Activated CD8-positive, alpha-beta memory T cell treated with anti-CD3 and anti-CD28 coated beads for 1 hour (primary cell): ENCODE measurements at places on chromosomes 7 and 10.

DNA sequence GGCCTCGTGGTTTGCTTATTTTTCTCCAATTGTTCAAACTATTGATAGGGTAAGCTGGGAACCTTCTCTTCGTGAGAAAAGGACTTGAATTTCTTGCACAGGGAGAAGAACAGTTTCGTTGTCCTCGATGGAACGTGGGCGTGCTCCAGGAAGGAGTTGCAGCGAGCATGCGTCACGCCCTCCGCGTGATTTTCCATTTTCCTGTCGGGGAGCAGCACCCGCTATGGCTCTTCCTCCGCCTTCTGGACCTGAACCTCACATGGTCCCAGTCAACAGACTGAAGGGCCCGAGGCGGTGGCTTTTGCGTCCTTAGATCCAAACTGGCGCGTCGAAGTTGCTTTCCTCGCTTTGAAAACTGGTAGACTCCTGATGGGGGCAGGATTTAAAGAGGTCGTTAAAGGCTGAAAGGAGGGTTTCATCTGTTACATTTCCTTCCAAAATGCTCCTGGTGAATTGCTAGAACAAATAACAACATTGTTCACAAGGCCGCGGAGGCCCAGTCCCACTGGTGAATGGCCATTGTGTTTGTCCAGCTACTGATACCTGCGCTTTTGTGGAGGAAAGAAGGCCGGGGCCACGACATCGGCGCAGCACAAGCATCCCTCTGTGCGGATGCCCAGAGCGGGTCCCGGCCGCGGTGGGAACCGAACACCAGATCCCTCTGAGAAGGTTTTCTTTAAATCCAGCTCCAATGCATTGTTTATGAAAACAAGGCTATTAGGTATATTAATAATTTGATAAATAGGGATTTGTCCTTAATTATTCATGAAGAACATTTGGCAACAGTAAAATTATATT lies 75.9 kb downstream of the EBF3 start:
- no peak for DNase-seq

DNA sequence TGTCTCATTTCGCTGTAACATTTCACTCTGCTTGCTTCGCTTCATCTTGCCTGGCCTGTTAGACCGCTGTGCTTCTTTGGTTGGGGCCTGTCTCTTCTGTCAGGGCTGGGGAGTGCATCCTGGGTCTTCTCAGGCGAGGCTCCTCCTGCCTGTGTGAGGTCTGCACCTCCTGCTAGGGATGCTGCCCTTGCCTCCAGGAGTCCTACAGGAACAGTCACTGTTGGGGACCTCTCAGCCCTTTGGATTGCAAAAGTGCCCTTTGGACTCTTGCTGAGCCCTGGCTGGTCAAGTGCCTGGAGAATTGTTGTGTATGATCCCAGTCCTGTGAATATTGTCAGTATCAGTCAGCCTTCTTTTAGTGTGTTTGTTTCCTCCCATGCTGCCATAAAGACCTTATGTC lies 84.1 kb downstream of the MDFIC start:
- DNase-seq, result no peak

DNA sequence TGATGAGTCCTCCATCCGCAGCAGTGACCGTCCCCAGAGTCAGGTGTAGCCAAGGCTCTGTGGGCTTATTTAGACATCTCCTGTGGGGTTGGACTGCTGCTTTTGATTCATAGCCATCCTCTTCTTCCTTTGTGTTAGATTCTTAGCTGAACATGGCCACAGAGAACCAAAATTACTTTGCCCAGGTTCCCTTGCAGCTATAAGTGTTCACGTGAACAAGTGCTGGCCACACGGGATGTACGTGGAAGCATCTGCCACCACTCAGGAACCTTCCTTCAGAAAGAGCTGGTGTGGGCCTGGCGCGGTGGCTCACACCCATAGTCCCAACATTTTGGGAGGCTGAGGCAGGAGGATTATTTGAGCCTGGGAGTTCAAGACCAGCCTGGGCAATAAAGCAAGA lies 49.1 kb downstream of the TMEM209 start:
- no peak for DNase-seq

GRCh38 chr7:94618126-94618525 lies 37.8 kb downstream of the SGCE start:
- no peak for DNase-seq

- DNase-seq, result no peak
Measured at GRCh38 chr10:103789771-103790201, 65.6 kb downstream of the SH3PXD2A start.

GRCh38 chr10:3069876-3070275 lies 2.5 kb downstream of the PFKP start:
- DNase-seq, result no peak

DNA sequence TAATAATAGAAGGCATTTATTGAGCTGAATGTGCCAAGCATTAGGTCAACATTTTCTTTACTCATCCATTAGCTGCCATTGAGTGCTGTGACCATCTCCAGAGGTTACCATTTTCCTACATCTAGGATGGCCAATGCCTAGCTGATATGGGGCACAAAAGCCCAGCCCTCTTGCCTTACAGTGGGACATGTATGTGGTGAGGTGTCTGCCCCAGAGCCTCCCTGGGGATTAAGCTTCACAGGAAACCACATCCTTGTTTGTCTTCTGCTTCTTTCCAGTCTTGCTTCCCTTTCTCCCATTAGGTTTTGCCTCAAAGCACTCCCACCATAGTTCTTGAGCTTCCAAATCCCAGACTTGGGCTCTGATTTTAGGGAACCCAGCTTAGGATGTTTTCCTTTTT lies 258.7 kb downstream of the SORCS3 start:
- no peak for DNase-seq

DNA sequence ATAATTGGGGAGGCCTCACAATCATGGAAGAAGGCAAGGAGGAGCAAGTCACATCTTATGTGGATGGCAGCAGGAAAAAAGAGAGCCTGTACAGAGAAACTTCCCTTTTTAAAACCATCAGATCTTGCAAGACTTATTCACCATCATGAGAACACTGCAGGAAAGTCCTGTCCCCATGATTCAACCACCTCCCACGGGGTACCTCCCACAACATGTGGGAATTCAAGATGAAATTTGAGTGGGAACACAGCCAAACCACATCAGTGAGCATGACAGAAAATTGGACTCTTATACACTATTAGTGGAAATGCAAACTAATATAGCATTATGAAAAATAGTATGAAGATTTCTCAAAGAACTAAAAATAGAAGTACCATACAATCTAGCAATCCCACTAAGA lies 271.2 kb downstream of the MAGI2 start:
- DNase-seq, result no peak

DNA sequence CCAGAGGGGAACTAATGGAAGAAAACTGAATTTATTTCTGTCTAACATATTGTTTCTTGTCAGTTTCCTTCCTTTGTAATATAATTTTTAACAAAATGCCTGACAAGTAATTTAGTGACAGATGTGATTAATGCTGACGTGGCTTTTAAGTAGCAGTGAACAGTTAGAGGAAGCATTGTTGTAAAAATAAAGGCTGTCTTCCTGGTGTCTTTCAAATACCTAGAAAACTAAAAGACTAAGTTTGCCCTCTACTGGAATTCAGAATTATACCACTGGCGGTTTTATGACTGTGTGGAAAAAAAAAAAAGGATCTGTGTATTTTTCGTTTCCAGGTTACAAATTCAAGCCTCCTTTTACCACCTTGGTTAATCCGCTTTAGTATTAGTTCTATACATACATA lies 217.1 kb upstream of the DPP6 start:
- no peak for DNase-seq

- no peak for DNase-seq
Measured at GRCh38 chr10:13272164-13272571, 27.7 kb downstream of the PHYH start.

DNA sequence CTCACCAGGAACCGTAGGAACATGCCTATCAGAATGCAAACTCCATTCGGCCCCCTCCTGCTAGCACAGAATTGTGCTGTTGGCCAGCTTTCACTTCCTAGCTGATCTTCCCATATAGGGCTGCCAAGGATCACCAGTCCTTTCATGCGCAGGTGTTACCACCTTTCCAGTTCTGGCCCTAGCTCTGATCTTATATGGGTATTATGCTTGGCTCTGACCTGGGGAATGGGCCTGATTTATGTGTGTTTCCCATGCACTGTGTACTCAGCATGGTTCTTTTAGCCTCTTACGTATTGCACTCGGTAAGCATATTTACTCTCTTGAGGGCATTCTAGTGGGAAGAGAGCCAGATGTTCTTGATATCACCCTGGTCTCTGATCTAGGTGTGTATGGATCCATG lies 11.1 kb downstream of the SLC35G1 start:
- DNase-seq, result no peak

DNA sequence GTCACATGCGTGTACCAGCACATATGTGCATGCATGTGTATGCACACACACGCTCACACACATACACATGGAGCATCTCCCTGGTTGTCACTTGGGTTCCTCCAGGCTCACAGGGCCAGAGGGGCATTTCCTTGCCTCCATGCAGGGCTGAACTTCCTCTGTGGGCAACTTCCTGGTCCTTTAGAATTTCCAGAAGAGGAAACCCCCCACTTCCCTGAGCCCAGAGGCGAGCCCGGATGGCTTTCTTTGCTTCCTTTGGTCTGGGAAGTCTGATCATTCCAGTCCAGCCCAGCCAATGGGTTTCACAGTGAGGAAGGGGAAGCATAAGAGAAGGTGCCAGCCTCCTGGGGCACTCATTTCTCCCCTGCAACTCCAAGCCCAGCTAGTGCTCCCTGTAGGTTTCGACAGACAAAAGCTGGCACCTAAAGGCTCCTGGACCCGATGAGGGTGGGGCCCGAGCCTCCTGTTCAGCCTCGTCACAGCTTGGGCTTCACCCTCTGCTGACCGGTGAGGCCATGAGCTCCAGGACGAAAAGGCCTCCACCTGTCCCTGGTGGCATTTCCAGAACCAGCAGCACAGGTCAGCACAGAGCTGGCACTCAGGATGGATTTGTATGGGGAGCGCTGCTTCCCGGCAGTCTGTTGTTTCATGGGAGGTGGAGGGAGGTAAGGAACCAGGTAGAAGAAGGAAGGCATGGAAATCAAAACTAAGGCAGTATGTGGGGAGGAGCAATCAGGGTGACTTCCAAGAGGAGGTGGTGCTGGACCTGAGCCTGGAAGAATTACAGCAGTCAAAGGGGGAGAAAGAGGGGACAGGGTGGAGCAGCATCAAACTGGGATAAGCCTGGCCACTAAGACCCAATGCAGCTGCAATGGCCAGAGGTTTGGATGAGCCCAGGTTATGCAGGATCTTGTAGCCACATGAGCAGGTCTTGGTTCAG lies 23.7 kb downstream of the BTBD16 start:
- no peak for DNase-seq

DNA sequence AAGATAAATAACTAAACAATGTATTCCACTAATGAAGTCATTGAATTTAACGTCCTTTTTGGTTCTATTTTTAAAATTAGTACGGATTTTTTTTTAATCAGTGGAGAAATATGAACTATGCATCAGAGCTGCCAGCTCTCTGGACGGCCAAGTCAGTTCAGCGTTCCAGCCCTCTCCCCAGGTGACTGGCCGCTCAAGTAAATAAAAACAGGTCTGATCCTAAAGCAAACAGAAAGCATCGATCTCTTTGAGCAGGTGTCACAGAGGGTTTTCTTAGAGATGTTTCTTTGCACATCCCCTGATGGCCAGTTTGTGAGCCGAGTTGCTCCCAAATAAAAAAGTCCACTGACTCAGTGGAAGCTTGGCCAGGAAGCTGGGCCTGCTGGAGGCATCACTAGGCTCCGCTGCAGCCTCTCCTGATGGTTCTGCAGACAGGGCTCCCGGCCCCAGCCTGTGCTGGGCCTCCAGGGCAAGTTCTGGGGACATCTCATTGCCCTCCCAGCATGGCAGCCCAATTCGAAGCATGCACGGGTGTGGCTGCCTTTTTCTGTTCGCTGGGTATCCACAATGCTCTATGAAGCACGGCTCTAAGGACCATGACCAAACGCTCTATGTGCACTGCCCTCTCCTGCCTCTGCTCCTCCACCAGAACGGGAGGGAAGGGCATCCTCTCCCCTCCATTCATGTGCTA lies 74.7 kb upstream of the PPP2R2D start:
- DNase-seq, result no peak

GRCh38 chr7:41579961-41580935 lies 122.6 kb downstream of the INHBA start:
- DNase-seq, result no peak

DNA sequence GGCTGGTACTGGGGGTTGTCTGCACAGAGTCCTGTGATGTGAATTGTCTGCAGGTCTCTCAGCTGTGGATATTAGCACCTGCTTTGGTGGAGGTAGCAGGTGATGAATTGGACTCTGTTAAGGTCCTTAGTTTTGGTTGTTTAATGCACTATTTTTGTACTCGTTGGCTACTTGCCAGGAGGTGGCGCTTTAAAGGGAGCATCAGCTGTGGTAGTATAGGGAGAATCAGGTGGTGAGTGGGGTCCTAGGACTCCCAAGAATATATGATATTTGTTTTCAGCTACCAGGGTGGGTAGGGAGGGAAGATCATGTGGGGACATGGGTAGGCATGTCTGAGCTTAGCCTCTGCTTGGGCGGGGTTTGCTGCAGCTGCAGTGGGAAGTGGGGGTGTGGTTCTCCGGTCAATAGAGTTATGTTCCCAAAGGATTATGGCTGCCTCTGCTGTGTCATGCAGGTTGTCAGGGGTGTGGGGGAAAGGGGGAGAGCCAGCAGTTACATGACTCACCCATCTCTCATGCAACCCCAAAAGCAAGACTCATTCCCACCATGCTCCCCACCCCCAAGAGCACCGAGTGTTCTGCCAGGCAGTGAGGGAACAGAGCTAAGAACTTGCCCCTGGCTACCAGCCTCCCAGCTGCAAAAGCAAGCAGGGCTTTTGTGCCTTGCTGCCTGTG lies 53.7 kb upstream of the ZNF273 start:
- DNase-seq, result no peak
